MM.1S (cell line): ENCODE measurements at places on chromosomes 2 and 18.

DNA sequence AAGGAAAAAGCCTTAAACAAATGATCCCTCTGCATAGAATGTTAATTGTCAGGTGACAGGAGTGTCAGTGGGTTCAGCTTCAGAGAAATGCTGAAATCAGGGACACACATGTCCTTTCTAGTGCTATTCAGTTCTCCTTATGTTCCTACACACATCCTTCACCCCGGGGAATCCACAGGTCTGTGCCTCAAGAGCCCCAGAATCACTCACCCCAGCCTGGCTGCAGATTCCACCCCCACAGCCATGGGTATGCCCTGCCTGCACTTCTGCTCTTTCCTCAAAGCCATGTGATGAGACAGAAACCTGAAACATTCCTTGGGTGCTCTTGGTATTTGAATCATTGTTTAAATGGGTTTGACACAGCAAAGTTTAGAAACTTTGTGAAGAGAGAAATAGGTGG is 27.4 kb upstream of the FZD7 start:
- peak; percentile 34 for DNase-seq

DNA sequence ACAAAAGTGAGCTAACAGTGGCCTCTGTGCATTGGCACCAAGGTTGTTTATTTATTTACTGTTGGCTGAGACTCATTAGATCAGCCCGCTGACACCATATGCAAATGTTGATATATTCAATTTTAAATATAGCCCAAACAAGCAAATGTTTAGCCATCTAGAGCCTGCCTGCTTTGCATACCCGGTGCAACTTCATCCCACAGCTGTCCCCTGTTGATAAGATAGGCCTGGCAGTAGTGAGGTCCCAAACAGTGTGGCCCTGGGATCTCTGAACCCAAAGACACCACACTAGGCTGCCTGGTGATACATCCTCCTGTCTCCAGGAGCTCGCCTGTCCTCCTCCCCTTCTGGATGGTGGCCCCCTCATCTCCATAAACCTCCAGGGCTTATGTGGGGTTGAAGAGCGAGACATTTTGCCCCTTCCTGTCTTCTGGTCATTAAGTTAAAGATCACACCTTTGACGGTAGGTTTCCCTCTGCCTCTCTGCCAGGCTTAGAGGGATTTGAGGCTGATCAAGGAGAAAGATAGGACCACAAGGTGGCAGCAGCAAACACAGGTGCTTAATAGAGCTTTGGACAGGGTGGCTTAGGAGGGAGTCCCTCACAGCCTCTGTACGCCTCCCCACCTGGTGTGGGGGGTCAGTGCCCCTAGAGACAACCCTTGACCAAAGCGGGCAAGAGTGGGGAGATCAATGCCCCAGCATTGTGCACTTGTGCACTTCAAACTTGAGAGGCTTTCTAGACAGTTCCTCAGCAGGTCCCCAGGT is 23.7 kb upstream of the MYO5B start:
- DNase-seq: peak; percentile 54

GRCh38 chr2:240749516-240749915 is 57.9 kb downstream of the AQP12A start:
- DNase-seq: no peak

GRCh38 chr2:133437492-133437891 is 130.8 kb downstream of the NCKAP5 start:
- no peak for DNase-seq

DNA sequence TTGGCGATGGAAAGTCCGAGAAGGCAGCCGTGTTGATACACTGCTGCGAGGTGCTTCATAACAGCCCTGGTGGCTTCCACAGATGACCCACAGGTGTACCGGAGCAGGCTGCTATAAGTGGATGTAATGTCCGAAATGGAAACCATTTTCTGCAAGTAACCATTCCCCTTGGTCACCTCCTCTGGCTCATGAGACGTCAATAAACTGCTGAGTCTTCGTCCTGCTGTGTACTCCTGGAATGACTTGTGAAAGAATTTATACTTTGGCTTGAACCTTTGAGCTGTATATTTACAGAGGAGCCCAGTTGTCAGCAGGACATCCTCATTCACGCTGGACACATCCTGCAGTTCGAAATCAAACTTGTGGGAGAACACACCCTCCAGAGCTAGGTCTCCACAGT is 14.4 kb downstream of the NLRC4 start:
- no peak for DNase-seq

- no peak for DNase-seq
These were observed 25.7 kb downstream of the RPE start for GRCh38 chr2:210028178-210028577.

DNA sequence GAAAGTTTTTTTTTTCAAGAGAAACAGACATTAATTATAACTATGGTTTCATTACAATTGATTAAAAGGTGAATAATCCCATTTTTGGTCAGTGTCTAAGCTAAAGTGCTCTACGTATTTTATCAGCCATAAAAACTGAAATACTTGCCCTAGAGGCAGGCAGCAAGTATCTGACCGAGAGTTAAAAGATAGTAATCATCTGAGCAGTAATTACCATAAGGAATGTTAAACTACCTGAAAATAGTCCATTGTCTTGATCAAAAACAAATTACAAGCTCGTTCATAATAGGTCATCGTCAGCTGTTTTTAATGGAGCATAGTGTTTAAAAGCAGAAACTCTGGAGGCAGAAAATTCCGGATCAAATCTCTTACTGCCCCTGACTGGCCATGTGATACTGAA is 105.7 kb upstream of the ZEB2 start:
- no peak for DNase-seq

- no peak for DNase-seq
These were observed 143.5 kb downstream of the AQP4 start for GRCh38 chr18:26721854-26722564.

DNA sequence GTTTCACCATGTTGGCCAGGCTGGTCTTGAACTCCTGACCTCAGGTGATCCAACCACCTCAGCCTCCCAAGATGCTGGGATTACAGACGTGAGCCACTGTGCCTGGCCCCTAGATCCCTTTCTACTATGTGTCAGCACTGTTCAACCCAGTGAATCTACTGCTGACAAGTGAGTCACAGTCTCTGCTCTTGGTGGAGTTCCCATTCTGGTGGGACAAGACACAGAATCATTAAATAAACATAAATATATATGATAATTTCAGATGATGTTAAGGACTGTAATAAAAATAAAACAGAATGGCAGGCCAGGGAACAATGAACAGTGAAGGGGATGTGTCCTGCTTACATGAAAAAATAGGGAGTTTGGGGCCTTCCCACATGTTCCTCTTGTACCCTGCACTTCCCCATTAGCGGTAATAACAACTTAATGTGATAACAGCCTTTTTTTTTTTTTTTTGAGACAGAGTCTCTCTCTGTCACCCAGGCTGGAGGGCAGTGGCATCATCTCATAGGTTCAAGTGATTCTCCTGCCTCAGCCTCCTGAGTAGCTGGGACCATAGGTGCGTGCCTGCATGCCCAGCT is 112.2 kb downstream of the CPO start:
- no peak for DNase-seq

DNA sequence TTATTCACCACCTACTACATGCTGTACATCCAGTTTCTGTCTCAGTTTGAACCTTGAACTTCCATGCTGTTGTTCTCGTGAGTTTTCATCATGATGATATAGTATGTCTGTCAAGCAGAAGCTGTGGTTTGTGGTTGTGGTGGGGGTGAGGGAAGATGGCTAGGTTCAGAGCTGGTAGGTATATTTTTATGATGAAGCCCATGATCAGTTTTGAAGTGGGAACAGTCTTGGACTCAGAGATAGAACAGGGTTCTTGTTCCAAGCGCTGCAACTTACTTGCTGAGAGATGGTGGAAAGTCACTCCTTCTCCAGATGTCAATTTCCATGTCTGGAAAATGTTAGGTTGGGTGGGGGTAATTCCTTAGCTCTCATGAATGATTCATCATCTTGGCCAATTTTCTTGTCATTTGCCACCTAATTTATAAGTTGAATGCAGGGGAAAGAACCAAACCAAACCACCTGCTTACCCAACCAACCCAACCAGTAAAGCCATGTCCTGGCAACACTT is 21.6 kb downstream of the PMAIP1 start:
- DNase-seq: no peak

DNA sequence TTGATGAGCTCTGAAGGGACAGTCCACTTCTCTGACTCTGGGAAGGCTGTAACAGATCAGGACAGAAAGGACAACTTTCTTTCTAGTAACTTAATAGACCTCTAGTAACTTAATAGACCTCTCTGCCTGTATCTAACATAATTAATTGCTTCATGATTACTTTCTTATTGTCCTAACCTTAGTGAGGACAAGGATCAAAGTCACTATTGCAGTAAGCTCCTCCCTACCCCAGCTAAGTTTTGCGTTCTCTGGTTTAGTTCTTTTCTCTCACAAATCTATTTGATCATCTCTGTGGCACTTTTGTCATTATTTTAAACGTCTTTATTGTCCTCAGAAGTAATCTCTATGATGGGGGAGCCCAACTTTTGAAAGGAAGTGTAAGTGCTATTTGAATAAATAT is 125.5 kb upstream of the UGP2 start:
- DNase-seq: no peak

- DNase-seq: no peak
These were observed 205.5 kb downstream of the FBXO15 start for GRCh38 chr18:73942081-73942625.

DNA sequence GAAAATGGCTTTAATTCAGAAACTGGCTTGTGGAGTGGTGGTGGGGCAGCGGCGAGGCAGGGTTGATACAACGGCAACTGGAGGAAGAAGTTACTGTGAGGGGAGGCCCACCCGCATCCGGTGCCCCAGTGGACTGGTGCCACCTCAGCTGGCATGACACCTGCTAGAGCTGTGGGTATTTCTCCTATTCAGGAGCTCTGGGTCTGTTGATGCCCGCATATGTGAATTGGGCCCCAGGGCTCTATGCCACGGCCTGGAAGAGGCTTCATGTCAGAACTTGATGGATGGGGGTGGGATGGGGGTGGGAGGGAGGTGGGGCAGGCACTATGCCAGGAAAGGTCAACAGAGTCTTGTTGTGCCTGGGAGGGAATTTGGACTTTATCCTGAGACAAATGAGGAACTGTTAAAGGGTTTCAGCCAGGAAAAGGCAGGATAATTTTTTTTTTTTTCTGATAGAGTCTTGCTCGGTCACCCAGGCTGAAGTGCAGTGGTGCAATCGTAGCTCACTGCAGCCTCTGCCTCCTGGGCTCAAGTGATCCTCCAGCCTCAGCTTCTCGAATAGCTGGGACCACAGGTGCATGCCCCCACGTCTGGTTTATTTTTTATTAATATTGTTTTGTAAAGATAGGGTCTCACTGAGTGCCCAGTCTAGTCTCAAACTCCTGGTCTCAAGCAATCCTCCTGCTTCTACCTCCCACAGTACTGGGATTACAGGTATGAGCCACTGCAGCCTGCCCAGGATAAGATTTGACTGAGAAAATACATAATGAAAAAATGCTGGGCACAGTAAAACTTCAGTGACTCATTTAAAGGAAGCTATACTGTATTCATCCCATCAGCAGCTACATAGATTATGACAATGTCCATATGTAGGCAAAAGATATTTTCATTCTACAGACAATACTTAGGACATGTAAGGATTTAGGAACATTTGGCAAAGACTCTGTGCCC is 52.6 kb downstream of the SH2D6 start:
- no peak for DNase-seq

- peak; percentile 31 for DNase-seq
These were observed 103.4 kb downstream of the TNS1 start for GRCh38 chr2:217899231-217900009.

GRCh38 chr2:239240414-239240881 is 160.4 kb downstream of the HDAC4 start:
- DNase-seq: no peak

GRCh38 chr2:52428224-52428623 is 1339.4 kb upstream of the CHAC2 start:
- no peak for DNase-seq

DNA sequence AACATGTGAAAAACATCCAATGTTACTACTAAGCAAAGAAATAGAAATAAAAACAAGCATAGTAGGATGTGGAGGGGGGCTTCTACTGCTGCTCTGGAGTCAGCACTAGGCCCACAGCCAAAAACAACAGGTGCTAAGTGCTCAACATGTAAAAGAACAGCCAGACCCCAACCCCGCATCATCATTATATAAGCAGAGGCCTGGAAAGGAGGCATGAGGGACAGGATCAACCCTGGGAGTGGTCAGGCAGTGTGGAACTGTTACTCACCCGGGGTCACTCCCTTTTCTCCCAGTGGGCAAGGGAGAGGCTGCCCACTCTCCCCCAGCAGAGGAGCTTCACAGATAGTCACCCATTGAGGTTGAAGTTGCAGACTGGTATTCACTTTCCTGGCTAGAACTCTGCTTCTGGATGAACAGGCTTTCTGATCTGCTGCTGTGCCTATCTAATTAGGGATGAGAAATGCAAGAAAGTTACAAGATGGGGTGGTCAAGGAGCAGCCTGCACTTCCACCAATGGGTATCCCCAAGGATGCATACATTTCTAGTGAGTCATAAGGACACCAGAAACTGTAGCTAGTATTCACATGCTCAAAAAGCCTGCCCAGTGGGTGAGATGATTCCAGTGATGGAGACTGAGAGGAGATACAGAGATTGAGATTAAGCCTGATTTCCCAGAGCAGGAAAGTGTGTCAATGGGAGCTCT is 480.1 kb upstream of the TCF4 start:
- DNase-seq: no peak

GRCh38 chr2:30645081-30645744 is 162.0 kb downstream of the CAPN13 start:
- no peak for DNase-seq

DNA sequence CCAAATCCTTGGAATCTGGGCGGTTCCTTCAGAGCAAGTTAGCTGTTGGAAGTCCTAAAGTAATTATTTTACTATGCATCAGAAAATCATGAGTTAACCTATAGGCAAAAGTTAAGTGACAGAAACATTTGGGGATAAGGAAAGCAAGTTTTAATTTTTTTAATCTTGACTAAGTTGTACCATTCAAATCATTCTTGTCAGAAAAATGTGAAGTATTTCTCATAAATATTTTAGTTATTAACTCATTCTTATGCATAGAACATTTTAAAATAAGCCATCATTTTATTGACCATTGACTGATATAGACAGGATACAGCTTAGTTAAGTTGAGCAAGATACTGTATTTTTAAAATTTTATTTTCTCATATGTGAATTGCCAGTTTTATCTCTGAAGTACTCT is 98.2 kb upstream of the FOSL2 start:
- DNase-seq: no peak

GRCh38 chr2:231692847-231693246 is 15.5 kb upstream of the PTMA start:
- no peak for DNase-seq

GRCh38 chr2:180416627-180417026 is 409.5 kb upstream of the CWC22 start:
- DNase-seq: no peak

- DNase-seq: no peak
These were observed 13.6 kb downstream of the TMEM185B start for GRCh38 chr2:120209427-120210269.
